Pancreas (tissue), 10 donors: ENCODE measurements at places on chromosomes 7 and 10. TPM values are rescaled to one million over a fixed set of nuclear protein-coding genes. Genes with fewer than 3 reads are reported as not detected.

GRCh38 chr7:18361756-18362155, 133.8 kb upstream of the HDAC9 start:
- DNase-seq = peak; percentile 18
- H3K4me3 ChIP-seq = no peak overlapping the region
- no peaks in the 10 kb centered on the region for H3K4me1 ChIP-seq
- no peak overlapping the region for H3K27ac ChIP-seq
- H3K36me3 ChIP-seq = no peaks in the 10 kb centered on the region
- H3K27me3 ChIP-seq = no peaks in the 10 kb centered on the region

DNA sequence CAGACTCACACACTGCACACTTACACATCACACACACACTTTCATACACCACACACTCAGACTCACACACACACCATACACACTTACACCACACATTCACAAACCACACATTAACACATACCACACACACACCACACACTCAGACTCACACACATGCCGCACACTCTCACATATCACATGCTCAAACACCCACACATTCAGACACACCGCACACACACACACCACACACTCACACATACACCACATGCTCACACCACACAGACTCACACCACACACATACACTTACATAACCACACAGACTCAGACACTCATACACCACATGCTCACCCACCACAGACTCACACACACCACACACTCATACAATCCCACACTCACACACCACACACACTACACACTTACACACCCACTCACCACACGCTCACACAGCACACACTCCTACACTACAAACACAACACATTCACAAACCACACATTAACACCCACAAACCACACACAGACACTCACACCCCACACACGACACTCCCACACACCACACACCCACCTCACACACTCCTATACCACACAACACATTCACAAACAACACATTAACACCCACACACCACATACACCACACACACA, 125.4 kb downstream of the EVX1 start:
- no peak for DNase-seq
- no peak overlapping the region for H3K4me3 ChIP-seq
- H3K4me1 ChIP-seq = no peaks in the 10 kb centered on the region
- no peaks in the 10 kb centered on the region for H3K27me3 ChIP-seq

DNA sequence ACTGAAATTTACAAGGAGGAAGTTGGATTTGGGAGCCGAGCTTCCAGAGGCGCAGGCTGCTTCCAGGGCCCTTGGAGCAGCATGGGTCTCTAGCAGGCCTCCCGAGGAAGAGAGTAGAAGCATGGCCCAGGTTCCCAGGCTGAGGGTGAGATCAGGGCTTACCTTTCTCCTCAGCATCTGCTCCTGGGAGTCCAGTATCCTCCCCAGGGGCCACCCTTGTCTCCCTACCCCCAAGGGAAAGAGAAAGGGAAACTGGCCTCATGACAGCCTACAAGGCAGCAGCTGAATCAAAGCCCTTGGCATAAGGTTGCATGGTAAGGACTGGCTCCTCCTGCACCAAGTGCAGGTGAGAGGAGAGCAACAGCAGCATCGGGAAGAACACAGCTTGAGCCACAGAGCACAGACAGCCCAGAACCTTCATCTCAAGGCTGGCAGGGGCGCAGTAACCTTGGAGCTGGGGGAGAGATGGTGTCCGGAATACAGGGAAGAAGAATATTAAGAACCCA, 114.5 kb downstream of the MARCHF5 start:
- no peak for DNase-seq
- H3K4me3 ChIP-seq = no peak overlapping the region
- H3K4me1 ChIP-seq = no peaks in the 10 kb centered on the region
- H3K27me3 ChIP-seq = no peaks in the 10 kb centered on the region
- no peak overlapping the region for H3K27ac ChIP-seq
- H3K36me3 ChIP-seq = no peaks in the 10 kb centered on the region

- H3K27ac ChIP-seq = no peak overlapping the region
- H3K27me3 ChIP-seq = no peaks in the 10 kb centered on the region
- no peak overlapping the region for H3K4me3 ChIP-seq
These were observed 169.0 kb downstream of the AKR1D1 start for GRCh38 chr7:138245216-138245615.

- no peaks in the 10 kb centered on the region for H3K4me1 ChIP-seq
- H3K27ac ChIP-seq = no peak overlapping the region
- no peaks in the 10 kb centered on the region for H3K36me3 ChIP-seq
- no peak for DNase-seq
- no peaks in the 10 kb centered on the region for H3K27me3 ChIP-seq
These were observed 4.7 kb upstream of the EBLN1 start for GRCh38 chr10:22222236-22223190.

DNA sequence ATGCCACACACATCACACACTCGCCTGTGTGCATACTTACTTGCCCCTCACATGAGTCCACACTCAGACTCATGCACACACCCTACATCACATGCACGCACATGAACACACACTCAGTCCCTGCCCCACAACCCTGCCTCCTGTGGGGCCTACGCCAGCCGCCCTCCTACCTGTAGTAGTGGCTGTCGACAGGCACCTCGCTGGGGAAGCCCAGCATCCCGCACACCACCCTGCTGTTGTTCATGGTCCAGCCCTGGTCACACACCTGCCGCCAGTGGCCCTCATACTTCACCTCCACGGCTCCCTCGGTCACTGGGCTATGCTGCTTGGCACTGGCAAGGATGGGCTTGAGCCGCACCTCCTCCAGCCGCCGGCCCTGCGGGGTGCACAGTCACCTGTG, 7.2 kb downstream of the LOXL4 start:
- H3K36me3 ChIP-seq = no peaks in the 10 kb centered on the region
- no peaks in the 10 kb centered on the region for H3K27me3 ChIP-seq
- H3K27ac ChIP-seq = peak overlapping the region; percentile 5
- no peak for DNase-seq
- no peak overlapping the region for H3K4me3 ChIP-seq
- H3K4me1 ChIP-seq = no peaks in the 10 kb centered on the region

DNA sequence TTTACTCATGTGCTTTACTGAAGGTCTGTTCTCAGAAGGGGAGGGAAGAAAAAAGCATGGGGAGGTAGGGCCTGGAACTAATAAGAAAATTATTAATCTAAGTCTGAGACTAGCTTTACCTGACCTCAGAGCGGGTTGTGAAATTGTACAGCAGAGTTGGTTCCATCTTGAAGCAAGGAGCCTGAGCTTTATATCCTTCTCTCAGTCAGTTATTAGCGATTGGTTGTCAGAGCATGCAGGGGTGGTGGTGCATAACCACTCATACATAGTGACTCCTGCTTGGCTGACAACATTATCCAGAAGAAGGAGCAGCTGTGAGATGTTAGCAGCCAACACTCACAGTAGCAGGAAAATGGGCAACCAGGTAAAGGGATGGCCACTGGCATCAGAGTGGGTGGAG, 976.3 kb upstream of the LRRTM3 start:
- DNase-seq = no peak
- H3K27me3 ChIP-seq = no peaks in the 10 kb centered on the region
- no peaks in the 10 kb centered on the region for H3K4me1 ChIP-seq
- no peak overlapping the region for H3K27ac ChIP-seq

- H3K36me3 ChIP-seq = no peaks in the 10 kb centered on the region
- no peak for DNase-seq
- H3K27ac ChIP-seq = no peak overlapping the region
- no peaks in the 10 kb centered on the region for H3K27me3 ChIP-seq
These were observed 86.5 kb upstream of the KDM7A start for GRCh38 chr7:140263277-140263676.

DNA sequence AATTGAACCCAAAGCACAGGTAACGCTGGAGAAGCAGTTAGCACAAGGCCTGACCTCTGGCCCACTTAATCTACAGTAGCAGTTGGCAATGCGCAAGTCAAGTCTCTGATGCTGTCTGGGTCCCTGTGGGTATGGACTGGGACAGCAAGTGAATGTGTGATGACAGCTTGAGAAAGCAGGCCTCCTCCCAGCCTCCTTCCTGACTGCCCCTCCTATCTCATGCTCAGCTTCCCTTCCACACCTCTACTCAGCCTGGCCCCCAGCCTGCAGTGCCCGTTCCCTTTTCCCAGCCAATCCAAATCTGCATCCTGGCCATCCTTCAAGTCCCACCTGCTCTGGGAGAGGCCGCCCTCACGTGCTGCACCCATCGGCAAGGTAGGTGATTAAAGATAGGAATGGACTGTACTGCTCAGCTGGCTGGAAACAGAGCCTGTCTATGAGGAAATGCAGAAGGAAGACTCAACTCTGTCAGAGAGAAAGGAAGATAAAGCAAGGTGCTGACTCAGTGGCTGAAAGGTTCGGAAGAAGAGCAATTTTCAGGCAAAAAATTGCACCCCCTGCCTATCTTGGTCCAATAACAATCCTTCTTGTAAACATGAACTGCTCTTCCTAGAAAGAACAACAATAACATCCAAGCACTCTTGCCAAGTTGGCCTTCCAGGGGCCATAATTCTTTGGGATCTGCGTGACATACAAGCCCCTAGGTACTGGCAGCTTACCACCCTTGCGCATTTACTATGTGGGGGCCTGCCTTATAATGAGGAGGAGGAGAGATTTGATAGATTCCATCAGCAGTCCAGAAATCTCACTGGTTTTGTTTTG, 16.6 kb upstream of the FGFR2 start:
- no peak for DNase-seq
- H3K4me3 ChIP-seq = no peak overlapping the region
- H3K27me3 ChIP-seq = no peaks in the 10 kb centered on the region

GRCh38 chr7:68276725-68277124, 1280.1 kb downstream of the TYW1 start:
- H3K4me3 ChIP-seq = no peak overlapping the region
- H3K4me1 ChIP-seq = no peaks in the 10 kb centered on the region
- no peak for DNase-seq
- H3K27me3 ChIP-seq = no peaks in the 10 kb centered on the region
- no peak overlapping the region for H3K27ac ChIP-seq

Gene FKBP9
- polyA plus RNA-seq = 20.0 TPM

Gene COL13A1
- polyA plus RNA-seq = 11.7 TPM

Gene NODAL
- polyA plus RNA-seq = not detected

Gene SLC35G1
- 1.4 TPM for polyA plus RNA-seq

Gene CPED1
- 0.57 TPM for polyA plus RNA-seq

Gene ZNF488
- polyA plus RNA-seq = not detected
